ENCODE measurements at places on chromosomes 12 and 14. TPM values are rescaled to one million over a fixed set of nuclear protein-coding genes. Genes with fewer than 3 reads are reported as not detected.

- DNase-seq = no peak
Measured at GRCh38 chr12:113248842-113249435, 27.7 kb downstream of the TPCN1 start.

DNA sequence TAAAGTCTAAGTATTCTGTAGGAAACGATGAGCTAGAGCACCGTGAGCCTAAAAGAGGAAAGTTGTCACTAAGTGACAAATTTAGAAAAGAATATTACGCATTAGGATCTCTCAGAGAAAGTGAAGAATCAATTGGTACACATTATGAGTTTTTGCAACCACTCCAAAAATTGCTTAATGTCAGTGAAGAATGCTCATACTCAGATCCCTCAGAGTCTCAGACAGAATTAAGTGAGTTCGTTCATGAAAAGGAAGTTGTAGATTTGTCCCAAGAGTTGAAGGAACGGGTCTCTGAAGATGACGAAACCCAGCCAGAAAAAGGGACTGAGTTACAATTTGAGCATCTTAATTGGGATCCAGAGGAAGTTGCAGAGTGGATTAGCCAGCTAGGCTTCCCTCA, 1.5 kb downstream of the SAMD15 start:
- DNase-seq = no peak

DNA sequence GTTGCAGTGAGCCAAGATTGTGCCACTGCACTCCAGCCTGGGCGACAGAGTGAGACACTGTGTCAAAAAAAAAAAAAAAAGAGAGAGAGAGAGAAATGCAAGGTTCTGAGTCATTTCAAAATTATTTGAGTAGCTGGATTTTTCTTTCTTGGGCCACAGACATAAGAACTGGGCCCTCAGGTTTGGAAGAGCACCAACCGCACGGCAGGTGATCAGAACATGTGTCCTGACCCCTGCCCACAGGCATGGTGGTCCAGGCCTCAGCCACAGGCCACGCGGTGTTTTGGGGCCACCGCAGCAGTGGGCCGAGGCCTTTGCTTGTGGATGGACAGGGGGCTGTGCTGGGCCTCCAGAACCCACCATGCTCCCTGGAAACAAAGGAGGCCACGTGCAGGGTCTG, 126.7 kb downstream of the CALM1 start:
- no peak for DNase-seq

The ZNF219 gene
- 6.0 TPM for total RNA-seq

DNA sequence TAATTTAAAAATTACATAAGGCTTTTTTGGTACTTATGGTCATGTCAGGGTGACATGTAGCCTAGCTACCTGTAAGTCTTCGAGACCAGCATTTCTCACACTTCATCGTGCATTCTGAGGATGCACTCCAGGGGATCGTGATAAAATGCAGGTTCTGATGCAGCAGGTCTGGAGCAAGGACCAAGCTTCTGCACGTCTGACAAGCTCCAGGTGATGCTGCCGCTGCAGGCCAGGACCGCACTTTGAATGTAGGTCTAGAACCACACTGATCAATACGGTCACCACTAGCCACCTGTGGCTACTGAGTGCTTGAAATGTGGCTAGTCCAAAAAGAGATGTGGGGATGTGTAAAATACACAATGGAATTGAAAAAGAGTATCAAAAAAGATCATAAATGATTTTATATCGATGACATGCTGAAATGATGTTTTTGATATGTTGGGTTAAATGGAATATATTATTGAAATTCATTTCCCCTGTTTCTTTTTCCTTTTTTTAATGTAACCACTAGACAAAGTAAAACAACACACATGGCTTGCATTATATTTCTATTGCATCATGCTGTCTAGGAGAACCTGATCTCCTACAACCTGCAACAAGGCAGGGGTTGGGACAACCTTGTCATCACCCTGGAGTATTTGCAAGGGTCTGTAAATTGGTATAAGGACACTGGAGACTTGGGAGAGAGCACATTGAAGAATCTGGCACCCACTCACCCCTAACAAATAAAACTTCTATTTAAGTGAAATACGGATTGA, 142.4 kb downstream of the DPF3 start:
- DNase-seq = no peak

DNA sequence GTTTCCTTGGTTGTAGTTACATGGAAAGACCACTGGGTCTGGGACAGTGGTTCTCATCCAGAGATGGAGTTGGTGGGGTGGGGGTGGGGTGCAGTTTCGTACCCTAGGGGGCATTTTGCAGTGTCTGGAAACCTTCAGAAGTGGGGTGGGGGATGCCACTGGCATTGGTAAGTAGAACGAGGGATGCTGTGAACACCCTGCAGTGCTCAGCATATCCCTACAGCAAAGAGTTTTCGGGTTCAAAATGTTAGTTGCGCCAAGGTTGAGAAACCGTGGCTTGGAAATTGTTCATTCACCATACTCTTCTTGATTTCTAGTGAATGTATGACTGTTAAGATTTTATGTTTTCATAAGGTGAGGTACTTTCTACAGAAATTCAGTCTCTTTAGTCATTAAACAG, 28.7 kb downstream of the TRAF3 start:
- DNase-seq = no peak

The TMTC1 gene
- total RNA-seq = not detected

DNA sequence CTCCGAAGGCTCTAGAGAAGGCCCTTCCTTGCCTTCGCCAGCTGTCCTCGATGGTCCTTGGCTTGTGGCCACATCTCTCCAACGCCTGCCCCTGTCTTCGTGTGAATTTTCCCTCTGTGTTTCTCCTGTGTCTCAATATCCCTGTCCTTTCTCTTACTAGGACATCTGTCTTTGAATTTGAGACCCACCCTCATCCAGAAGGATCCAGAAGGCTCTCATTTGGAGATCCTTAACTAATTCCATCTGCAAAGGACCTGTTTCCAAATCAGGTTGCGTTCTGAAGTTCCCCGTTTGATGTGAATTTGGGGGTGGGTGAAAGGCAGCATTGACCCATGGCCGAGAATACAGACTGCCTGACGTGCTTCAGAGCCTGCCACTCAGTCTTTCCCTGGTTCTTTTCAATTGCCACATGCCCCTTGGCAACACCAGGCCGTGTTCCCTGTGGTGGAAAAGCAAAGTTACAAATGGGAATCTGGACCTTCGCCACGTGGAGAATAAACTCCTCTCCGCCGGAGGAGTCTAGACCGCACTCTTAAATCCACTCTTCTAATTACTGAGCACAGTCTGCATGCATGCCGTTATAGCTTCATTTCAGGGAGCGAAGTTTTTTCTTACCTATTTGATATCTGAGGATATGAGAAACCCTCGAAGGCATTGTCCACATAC, 158.8 kb downstream of the TMEM132C start:
- DNase-seq = no peak

DNA sequence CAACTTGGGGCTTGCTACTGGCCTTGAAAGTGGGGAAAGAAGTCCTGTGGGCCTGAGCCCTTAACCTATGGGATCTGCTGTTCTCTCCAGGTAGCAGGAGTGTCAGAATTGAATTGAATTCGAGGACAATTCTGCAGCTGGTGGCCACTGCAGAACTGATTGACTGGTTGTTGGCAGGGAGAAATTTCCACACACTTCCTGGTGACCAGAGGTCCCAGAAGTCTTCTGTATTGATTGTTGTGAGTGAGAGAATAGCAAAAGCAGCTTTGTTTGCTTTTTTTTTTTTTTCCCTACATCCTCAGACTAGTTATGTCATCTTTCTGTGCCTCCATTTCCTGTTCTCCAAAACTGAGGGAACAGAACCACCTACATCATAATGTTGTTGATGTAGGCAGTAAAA, 64.1 kb downstream of the PRICKLE1 start:
- DNase-seq = no peak

All from activated naive CD8-positive, alpha-beta T cell treated with anti-CD3 and anti-CD28 coated beads, Interleukin-2, amount 10 ng/mL, durations not matched to agents 7 days and 5 days (primary cell).